A549 treated with DMSO at 1 μM for 4 hours (cell line): ENCODE measurements at places on chromosomes 13 and 19. TPM values are rescaled to one million over a fixed set of nuclear protein-coding genes. Genes with fewer than 3 reads are reported as not detected.

The MCEMP1 gene
- not detected in 5 replicates for total RNA-seq

The GPX4 gene
- 425 to 478 TPM (median 449 TPM) in 5 replicates for total RNA-seq

The ZFP14 gene
- total RNA-seq = 1.9 to 2.6 TPM (median 2.2 TPM) in 5 replicates

The TTYH1 gene
- total RNA-seq = 0.14 to 0.34 TPM (median 0.25 TPM) in 4 of 5 replicates, not detected in the other

The TNFRSF19 gene
- total RNA-seq = 2.4 to 3.5 TPM (median 3.4 TPM) in 5 replicates
